Kidney glomerular epithelial cell (primary cell): ENCODE measurements at places on chromosomes 3 and 15.

GRCh38 chr3:137035631-137036030, 77.8 kb downstream of the IL20RB start:
- no peak for DNase-seq

GRCh38 chr3:100089812-100090668, 24.3 kb downstream of the FILIP1L start:
- DNase-seq, result peak; percentile 64

DNA sequence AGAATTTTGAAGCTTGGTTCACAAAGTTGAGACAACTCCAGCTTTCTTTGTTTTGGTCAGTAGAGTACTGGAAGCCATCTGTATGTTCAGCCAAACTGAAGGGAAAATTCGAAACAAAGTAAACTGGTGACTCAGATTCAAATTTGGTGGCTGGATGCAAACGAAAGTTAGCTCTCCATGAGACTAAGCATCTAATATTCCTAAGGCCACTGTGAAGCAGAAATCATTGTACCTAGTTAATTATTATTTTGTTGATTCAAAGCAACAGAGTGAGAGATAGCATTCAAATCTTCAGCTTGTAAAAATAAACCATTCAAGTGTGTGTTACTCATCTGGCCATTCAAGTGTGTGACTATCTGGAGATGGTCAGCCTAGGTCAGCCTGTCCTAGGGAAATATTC, 42.1 kb downstream of the NR2F2 start:
- DNase-seq, result peak; percentile 75

GRCh38 chr3:196835086-196835485, 32.6 kb upstream of the SENP5 start:
- peak; percentile 93 for DNase-seq

DNA sequence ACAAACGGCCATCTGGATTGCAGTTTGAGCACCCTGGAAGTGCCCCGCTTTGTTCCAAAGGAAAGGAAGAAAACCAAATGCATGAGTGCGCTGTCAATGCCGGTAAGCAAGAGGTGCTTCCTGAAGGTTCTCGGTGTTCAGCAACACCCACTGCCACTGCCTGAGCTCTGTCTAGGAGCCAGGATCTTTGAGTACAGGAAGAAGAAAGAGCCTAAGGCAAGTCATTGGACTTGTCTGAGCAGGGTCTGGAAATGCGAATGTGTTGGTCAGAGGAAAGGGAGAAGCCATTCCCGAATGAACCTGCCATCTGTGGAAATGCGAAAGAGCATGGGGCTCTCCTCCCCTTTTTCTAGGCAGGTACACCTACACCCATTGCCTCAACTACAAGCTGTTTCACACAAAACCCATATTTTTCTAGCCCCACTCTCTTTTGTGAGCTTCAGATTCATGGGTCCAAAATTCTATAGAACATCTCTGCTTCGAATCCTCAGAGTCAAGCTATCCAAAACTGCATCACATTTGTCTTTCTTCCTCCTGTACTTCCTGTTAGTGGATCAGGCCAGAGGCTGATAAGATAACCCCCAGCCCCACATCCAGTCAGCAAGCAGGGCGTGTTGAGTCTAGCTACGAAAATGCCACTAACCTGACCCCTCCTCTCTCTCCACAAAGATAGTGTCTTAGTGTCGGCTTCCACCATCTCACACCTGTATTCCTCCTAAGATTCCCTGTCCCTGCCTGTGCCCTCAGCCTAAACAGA, 55.6 kb upstream of the C15orf61 start:
- no peak for DNase-seq

DNA sequence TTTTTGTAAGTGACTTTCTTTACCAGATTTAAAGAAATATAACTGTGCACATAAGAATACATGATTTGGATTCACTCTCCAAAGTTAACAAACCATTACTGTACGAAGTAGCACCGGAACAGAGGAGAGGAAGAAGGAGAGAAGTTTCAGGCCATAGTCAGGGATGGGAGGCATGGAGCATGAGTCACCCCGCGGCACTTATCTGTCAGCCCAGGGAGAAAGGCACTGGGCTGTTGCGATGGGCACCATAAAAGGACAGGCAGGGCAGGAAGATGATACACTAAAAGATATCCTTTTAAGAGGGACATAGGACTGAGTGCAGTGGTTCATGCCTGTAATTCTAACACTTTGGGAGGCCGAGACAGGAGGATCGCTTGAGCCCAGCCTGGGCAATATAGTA, 37.0 kb downstream of the TTC23 start:
- peak; percentile 79 for DNase-seq

DNA sequence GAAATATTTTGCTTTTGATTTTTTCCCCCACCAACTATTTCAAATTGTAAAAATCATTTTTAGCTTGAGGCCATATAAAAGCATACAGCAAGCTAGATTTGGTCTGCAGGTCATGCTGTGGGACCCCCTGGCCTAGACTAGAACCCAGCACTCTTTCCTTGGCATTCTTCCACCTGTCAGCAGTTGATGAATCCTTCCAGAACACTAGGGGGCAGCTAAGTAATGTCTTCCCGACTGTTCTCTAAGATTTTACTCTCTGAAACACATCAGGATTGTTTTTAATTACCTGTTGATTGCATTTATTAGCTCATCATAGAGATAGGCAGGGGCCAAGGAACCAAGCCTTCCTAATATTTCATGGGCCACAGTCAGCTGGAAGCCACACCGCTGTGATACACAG, 174.5 kb downstream of the CACNA1D start:
- DNase-seq, result peak; percentile 3

DNA sequence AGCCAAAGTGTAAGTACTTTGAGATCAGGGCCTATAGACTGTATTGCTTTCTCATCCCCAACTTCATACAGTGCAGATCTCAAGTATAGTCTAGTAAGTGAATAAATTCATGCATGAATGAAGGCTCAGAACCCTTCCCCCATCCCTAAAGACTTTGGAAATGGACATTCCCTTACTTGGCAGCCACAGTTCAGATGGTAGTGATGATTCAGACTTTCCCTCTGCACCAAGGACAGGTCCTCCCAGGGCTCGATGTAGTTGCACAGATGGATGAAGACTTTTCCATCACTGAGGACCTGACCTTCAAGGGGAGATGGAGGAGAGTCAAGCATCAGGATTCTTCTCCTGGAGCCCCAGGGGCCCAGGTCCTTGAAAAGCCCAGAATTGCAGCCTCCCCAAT, 4.6 kb downstream of the TIMP4 start:
- no peak for DNase-seq

GRCh38 chr3:128177865-128178264, 24.6 kb downstream of the EEFSEC start:
- DNase-seq, result no peak
